Activated CD4-positive, alpha-beta T cell treated with anti-CD3 and anti-CD28 coated beads for 4 hours (primary cell): ENCODE measurements at places on chromosomes 2 and 18.

GRCh38 chr2:239392688-239393387 lies 8.0 kb downstream of the HDAC4 start:
- no peak for DNase-seq

GRCh38 chr18:13973061-13973575 lies 57.8 kb upstream of the MC2R start:
- no peak for DNase-seq

GRCh38 chr2:33134086-33134771 lies 187.5 kb downstream of the LTBP1 start:
- no peak for DNase-seq

DNA sequence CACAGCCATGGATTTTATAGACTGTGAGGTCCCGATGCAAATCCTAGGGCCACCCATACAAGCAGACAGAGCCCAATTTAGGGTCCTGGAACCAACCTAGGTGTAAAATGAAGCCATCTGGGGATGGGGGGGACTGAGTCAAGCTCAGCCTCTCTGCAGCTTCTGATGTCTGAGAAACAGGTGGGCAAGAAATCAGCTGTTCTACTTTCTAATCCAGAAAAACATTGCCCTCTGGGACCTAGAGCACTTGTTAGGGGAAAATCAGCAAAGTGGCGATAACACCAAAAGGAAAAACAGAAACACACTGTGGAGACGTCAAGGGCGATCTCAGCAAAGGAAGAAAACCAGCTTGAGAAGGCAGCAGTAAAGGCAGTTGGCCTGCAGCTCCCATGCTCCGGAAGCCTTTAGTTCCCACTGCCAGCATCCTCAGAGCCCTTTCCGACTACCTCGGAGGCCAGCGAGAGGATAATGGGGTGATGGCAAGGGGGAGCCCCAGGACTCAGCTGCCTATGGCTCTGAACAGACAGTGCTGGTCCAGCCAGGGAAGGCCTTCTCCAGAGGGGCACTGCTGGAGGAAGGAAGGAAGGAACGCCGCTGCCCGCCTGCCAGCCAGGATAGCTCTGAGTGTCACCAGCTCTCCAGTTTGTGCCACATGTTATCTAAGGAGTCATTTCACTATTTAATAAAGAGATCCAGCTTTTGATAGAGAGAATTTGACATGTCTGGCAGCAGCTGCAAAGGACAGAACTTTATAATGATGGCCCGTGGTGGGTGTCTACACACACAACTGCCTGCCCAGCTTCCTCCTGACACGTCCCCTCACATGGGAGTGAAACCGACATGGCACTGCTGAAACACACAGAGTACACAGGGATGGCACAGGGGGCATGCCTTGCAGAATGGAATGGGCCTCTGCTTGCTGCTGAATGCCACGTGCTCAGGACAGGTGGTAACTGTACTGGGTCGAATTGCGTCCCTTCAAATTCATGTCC lies 37.7 kb downstream of the HS1BP3 start:
- no peak for DNase-seq

DNA sequence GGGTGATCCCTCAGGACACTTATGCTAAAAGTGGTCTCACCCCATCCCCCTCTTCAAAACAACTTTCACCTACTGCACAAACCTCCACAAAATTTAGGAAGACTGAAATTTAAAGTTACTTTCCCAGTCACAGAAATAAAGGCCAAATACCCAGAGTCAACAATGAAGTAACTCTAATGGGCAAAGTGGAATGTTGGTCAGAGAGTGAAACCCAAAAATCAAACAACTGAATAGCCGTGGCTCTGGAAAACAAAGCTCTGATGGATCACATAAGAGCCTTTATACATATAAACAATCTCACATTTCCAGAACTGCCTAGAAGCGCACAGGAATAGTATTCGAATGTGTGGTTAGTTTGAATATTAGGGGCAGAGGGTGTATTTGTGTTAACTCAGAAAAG lies 4.7 kb downstream of the ACVR1 start:
- DNase-seq = no peak

DNA sequence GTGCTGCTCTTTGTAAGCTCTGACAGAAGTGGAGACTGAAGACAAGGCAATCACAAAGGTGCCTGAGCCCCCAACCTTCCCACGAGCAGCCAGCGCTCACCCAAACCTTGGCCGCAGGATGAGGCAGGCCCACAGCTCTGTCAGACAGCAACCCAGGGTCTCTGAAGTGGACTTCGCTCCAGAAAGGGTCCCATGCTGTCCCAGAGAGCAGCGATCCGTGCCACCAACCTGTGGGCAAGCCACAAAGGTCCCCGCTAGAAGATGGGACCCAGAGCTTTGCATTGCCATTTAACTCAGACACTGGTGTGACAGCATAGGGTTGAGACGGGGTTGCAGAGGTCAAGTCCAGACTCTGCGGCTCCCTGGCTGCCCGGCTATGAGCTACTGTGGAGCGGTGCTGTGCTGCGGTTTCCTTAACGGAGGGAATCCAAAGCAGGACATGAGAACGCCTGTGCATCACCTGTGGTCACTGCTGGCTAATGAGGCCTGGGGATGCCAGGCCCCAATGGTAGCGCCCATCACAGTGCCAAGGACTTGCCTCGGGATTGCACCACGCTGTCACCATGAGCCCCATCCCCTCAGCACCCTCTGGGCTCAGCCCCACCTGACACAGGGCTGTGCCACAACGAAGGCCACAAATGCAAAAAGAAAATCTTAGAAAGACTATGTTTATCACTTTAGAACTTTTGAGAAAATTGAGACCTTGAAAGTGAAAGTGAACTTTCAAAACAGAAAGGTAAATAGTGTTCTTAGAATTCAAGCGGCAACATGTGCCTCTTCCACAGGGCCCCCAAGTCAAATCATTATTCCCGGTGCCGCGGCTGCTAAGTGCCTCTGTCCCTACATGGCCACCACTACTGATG lies 103.4 kb downstream of the HDAC4 start:
- no peak for DNase-seq

DNA sequence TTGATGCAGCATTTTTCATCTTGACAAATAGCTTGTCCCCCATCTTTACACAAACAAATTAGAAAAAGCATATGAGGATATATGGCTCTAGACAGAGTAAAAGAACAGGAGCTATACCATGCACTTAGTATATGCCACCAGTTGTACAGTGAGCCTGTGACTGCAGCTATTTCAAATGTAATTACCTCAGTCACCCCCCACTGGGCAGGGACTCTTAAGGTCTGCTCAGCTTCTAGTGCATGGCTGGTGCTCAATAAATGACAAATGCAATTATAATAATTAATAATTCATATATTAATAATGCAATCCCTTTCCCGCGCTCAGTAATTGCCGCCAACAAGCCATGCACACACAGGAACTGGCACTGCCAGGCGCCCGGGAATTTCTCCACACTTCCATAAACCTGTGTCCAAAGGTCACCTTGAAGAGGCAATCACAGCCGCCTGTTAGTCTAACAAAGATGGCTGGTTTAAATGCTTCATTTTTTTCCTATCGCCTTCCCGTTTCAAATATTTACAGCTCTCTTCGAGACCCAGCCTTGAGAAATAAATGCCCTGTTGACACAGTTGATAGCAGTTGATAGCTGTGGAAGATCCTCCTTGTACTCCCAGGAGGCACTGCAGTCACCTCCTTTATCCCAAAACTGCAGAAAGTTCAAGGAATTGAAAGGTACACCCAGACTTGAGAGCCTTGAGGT lies 156.6 kb downstream of the INO80D start:
- no peak for DNase-seq

GRCh38 chr2:133842446-133842845 lies 274.2 kb upstream of the NCKAP5 start:
- DNase-seq = no peak

GRCh38 chr2:109512076-109512475 lies 101.7 kb downstream of the SEPTIN10 start:
- DNase-seq = no peak
